ENCODE measurements at places on chromosomes 13 and 19. TPM values are rescaled to one million over a fixed set of nuclear protein-coding genes. Genes with fewer than 3 reads are reported as not detected.

DNA sequence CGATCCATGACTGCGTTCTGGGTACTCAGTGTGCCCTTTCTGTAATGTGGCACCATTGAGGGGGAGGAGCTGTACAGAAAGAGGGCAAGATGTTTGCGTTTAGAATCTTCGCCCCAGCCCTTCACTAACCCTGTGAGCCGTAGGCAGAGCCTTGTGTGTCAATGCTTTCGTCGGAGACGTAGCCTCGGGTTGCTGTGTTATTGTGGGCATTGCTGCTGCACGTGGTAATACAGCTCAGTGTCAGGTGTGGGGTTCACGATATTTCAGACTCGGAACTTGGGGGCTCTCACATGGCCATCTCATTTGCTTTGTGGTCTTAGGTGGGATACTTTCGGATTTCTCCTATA is 6.1 kb downstream of the RPS9 start:
- H3K36me3 ChIP-seq: peaks cover 65% of the 10 kb centered on the region
- H3K4me3 ChIP-seq: no peak overlapping the region
- DNase-seq: no peak
- peak overlapping the region; percentile 90 for H3K27ac ChIP-seq

DNA sequence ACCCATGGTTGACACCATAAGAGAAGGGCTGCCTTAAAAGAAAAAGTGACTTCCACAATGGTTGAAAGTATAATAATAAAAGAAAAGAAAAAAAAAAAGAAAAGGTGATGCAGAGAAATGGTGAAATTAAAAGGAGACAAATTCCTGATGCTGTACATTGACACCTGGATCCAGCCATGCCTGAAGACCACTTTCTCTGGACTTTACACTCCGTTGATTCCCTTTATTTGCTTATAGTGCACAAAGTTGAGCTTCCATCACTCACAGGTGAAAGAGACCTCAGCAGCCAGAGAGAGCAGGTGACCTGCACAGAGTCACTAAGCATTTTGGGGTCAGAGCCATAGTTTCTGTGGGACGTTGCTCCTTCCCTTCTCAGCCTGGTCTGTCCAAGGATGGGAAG is 12.2 kb upstream of the OR10H5 start:
- DNase-seq: no peak
- H3K4me1 ChIP-seq: no peaks in the 10 kb centered on the region
- no peaks in the 10 kb centered on the region for H3K36me3 ChIP-seq

- H3K36me3 ChIP-seq: peaks cover 40% of the 10 kb centered on the region
- no peak for DNase-seq
- H3K4me1 ChIP-seq: peaks cover 14% of the 10 kb centered on the region
- no peak overlapping the region for H3K4me3 ChIP-seq
These were observed 2.4 kb downstream of the IRF3 start for GRCh38 chr19:49663224-49663623.

DNA sequence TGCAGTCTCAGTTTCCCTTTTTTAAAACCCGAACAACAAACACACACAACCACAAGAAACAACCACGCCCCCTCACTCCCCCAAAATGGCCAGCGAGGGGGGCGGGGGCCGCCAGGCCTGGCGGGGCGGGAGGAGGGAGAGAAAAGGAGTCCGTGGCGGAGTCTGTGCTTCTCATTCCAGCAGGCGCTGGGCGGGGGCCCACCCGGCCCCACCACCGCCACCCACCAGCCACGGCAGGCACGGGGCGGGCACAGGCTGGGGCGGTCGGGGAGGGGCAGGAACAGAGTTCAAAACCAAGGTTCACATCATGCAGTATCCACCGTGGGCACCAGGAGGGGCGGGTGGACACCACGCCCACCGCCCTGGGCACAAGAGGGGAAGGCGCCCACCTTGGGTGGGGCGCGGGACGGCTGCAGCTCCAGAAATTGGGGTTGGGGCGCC is 12.9 kb downstream of the DPF1 start:
- peaks cover 10% of the 10 kb centered on the region for H3K27me3 ChIP-seq
- H3K27ac ChIP-seq: no peak overlapping the region
- H3K4me3 ChIP-seq: no peak overlapping the region
- no peak for DNase-seq
- no peaks in the 10 kb centered on the region for H3K4me1 ChIP-seq

DNA sequence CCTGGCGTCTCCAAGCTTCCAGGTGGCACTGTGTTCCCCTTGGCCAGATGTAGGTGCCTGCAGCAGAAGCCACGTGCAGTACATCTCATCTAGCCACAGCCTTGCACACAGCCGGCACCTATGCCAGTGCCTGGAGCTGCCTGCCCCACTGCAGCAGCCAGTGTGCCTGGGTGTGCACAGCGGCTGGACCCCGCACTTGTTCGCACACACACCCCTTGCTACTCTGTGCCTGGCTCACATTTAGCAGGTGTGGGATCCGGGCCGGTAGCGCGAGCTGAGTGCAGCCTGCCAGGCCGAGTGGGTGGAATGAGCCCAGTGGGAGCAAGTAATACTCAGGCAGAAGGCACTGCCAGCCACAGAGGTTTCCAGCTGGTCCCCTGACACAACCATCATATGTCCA is 26.9 kb upstream of the RBM26 start:
- H3K4me3 ChIP-seq: no peak overlapping the region
- H3K4me1 ChIP-seq: no peaks in the 10 kb centered on the region
- no peak for DNase-seq
- H3K36me3 ChIP-seq: no peaks in the 10 kb centered on the region
- no peak overlapping the region for H3K27ac ChIP-seq

DNA sequence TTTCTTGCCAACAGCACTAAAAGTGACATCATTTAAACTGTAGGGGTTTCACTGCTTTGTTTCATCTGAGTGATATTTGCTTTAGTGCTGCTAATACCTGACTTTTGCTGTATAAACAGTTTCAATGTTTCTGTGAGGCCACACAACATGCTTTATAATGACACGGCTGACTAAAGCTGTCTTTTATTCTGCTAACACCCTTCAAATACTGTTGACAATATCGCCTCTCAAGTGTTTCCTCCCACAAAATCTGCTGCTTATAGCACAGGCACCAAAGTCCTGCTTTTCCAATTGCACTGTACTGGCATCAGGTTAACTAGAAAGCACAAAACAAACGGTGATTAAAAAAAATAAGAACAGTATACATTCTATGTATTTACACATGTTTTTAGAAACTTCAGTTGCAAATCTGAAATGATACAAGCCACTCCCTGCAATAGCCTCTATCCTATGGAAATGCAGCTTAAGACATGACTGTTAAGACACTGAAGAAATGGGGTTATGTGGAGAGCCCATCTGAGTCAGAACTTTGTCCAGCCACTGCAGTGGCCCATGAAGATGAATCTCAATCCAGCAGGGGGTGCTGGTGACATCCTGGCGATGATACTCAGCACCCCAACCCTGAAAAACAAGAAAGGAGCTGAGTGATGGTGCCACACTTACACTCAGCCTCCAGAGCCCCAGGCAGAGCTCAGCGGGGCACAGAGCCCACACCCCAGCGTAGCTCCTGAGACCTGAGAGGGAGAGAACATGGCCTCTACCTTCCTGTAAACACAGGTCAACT is 29.4 kb downstream of the RFXAP start:
- no peak overlapping the region for H3K4me3 ChIP-seq
- no peaks in the 10 kb centered on the region for H3K4me1 ChIP-seq
- H3K27me3 ChIP-seq: no peaks in the 10 kb centered on the region
- no peaks in the 10 kb centered on the region for H3K36me3 ChIP-seq

- no peak overlapping the region for H3K4me3 ChIP-seq
- no peaks in the 10 kb centered on the region for H3K36me3 ChIP-seq
- H3K4me1 ChIP-seq: no peaks in the 10 kb centered on the region
- DNase-seq: no peak
- H3K27me3 ChIP-seq: no peaks in the 10 kb centered on the region
- H3K27ac ChIP-seq: no peak overlapping the region
These were observed 19.1 kb downstream of the CBY2 start for GRCh38 chr13:45721203-45721731.

DNA sequence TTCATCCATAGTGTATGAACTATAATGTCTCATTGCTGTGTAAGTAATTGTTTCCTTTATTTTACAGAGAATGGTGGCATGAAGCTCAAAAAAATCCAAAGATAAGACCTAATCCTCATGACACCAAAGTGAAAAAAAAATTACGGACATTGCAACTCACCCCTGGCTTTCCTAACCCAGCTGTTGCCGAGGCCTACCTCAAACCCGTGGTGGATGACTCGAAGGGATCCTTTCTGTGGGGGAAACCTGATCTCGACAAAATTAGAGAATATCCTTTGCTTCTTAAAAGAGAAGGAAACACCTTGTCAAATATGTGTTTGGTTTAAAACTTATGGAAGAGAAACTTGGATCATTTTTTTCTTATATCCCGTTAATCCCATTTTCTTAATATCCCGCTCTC is 26.3 kb downstream of the ERCC5 start:
- no peak overlapping the region for H3K4me3 ChIP-seq
- H3K27me3 ChIP-seq: no peaks in the 10 kb centered on the region
- peaks cover 19% of the 10 kb centered on the region for H3K4me1 ChIP-seq
- no peak overlapping the region for H3K27ac ChIP-seq

DNA sequence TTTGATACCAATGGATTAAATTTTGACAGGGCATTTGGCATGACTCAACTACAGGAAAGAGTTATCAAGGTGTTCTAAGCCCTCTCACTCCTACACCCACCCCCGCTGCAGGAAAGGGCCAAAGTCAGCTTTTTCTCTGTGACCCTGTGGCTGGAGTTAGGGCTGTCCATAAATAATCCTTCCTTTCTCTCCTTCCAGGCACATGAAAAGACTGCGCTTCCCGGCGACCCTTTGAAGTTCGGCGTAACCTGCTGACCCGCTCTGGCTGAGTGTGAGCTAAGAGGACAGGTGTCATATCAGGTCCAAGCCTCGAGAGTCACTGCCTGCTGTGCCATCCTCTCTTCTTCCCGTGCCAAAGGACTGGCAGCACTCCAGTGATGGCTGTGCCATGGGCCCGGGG is 25.6 kb downstream of the ZNF114 start:
- no peak for DNase-seq
- H3K4me3 ChIP-seq: no peak overlapping the region
- H3K27me3 ChIP-seq: no peaks in the 10 kb centered on the region
- H3K4me1 ChIP-seq: peaks cover 7% of the 10 kb centered on the region

- no peak overlapping the region for H3K27ac ChIP-seq
- DNase-seq: no peak
These were observed 41.0 kb downstream of the LHFPL6 start for GRCh38 chr13:39561971-39562370.

GRCh38 chr19:768424-768823 is 17.5 kb downstream of the MISP start:
- no peaks in the 10 kb centered on the region for H3K36me3 ChIP-seq
- no peak for DNase-seq
- H3K27ac ChIP-seq: no peak overlapping the region
- H3K4me1 ChIP-seq: no peaks in the 10 kb centered on the region

DNA sequence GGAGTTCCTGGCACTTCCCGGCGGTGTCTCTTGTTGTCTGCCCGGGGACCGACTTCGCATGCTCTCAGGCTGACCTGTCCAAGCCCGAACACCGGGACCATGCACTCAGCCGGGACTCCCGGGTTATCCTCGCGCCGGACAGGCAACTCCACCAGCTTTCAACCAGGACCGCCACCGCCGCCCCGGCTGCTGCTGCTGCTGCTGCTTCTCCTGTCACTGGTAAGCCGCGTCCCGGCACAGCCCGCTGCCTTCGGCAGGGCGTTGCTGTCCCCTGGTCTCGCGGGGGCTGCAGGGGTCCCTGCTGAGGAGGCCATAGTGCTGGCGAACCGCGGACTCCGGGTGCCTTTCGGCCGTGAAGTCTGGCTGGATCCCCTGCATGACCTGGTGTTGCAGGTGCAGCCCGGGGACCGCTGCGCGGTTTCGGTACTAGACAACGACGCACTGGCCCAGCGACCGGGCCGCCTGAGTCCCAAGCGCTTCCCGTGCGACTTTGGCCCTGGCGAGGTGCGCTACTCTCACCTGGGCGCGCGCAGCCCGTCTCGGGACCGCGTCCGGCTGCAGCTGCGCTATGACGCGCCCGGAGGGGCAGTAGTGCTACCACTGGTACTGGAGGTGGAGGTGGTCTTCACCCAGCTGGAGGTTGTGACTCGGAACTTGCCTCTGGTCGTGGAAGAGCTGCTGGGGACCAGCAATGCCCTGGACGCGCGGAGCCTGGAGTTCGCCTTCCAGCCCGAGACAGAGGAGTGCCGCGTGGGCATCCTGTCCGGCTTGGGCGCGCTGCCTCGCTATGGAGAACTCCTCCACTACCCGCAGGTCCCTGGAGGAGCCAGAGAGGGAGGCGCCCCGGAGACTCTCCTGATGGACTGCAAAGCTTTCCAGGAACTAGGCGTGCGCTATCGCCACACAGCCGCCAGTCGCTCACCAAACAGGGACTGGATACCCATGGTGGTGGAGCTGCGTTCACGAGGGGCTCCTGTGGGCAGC is 661 bp downstream of the FREM2 start:
- H3K36me3 ChIP-seq: no peaks in the 10 kb centered on the region
- no peak overlapping the region for H3K27ac ChIP-seq

DNA sequence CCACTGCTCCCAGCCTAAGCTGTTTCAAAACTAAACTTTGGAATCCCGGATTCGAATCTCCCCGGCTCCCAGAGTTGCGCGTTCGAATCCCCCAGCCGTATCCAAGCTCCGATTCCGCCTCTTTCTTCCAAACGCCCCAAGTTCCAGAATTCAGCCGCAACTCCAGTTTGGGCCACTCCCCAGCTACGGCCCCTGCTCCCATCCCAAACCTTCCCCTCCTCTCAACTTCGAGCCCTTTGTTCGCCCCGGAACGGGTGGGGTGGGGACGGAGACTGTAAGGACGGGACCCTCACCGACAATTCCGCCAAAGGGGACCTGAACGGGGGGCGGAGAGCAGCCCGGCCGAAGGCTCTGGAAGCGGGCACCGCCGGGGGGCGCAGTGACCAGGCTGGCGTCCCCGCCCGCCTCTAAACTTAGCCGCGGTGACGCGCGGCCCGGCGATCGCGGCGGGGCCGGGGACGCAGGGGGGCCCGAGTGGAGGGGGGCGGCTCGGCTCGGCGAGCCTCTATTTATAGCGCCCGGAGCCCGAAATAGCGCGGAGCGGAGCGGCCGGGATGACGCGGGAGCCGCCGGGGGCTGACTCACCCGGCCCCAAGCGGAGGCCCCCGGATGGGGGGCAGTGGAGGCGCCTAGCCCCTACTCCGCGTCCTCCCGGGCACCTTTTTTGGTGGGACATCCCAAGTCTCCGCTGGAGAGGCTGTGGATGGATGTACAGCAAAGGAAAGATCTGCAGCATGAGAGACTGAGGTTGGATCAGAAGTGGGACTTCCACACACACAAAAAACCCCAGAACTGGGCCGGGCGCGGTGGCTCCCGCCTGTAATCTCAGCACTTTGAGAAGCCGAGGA is 4.9 kb upstream of the ERCC1 start:
- no peak overlapping the region for H3K27ac ChIP-seq
- H3K4me1 ChIP-seq: peaks cover 36% of the 10 kb centered on the region
- DNase-seq: peak; percentile 62
- H3K36me3 ChIP-seq: no peaks in the 10 kb centered on the region
- no peaks in the 10 kb centered on the region for H3K27me3 ChIP-seq

Gene PPAN
- total RNA-seq: 27.7 TPM

Gene GPR12
- not detected for total RNA-seq

Gene TMC4
- 1.2 TPM for total RNA-seq

Gene CAMSAP3
- 6.9 TPM for total RNA-seq

Gene DCT
- total RNA-seq: 1.2 TPM

Gene ENOX1
- total RNA-seq: 2.2 TPM

Gene ADPRHL1
- total RNA-seq: 4.7 TPM
